ENCODE measurements at places on chromosomes 7 and 10. TPM values are rescaled to one million over a fixed set of nuclear protein-coding genes. Genes with fewer than 3 reads are reported as not detected.

TNS3 gene
- 93.8 TPM for total RNA-seq

HUS1 gene
- 33.9 TPM for total RNA-seq

CYP26C1 gene
- total RNA-seq = not detected

SH2D4B gene
- total RNA-seq = not detected

CD36 gene
- 0.08 TPM for total RNA-seq

Measured in osteocyte (in vitro differentiated cells).